Aorta (tissue), 5 donors: ENCODE measurements at places on chromosomes 12 and 14. TPM values are rescaled to one million over a fixed set of nuclear protein-coding genes. Genes with fewer than 3 reads are reported as not detected.

- H3K4me3 ChIP-seq = no peak overlapping the region
- no peaks in the 10 kb centered on the region for H3K27me3 ChIP-seq
- no peaks in the 10 kb centered on the region for H3K36me3 ChIP-seq
- no peak overlapping the region for H3K27ac ChIP-seq
Measured at GRCh38 chr12:89194683-89195082, 157.6 kb downstream of the DUSP6 start.

- no peak overlapping the region for H3K27ac ChIP-seq
- DNase-seq = no peak
- no peaks in the 10 kb centered on the region for H3K36me3 ChIP-seq
Measured at GRCh38 chr12:124098887-124099286, 125.9 kb downstream of the ZNF664 start.

FOXA1 gene
- total RNA-seq = not detected

JDP2 gene
- total RNA-seq = 50.2 TPM

- H3K4me1 ChIP-seq = peaks cover 4% of the 10 kb centered on the region
- no peak overlapping the region for H3K27ac ChIP-seq
- DNase-seq = peak; percentile 12
- no peak overlapping the region for H3K4me3 ChIP-seq
Measured at GRCh38 chr14:74645244-74645643, 33.2 kb upstream of the LTBP2 start.

NANOG gene
- 0.32 TPM for total RNA-seq

TRMT61A gene
- 11.8 TPM for total RNA-seq

GRCh38 chr12:62971769-62972525 is 37.0 kb upstream of the PPM1H start:
- DNase-seq = no peak
- no peaks in the 10 kb centered on the region for H3K4me1 ChIP-seq
- no peak overlapping the region for H3K4me3 ChIP-seq
- H3K36me3 ChIP-seq = no peaks in the 10 kb centered on the region
- no peak overlapping the region for H3K27ac ChIP-seq

GRCh38 chr14:74924061-74924460 is 1.0 kb upstream of the RPS6KL1 start:
- DNase-seq = peak; percentile 21
- no peak overlapping the region for H3K4me3 ChIP-seq
- no peaks in the 10 kb centered on the region for H3K36me3 ChIP-seq
- no peaks in the 10 kb centered on the region for H3K4me1 ChIP-seq

MIP gene
- total RNA-seq = not detected

GRCh38 chr12:41684997-41685396 is 459.7 kb downstream of the GXYLT1 start:
- no peaks in the 10 kb centered on the region for H3K4me1 ChIP-seq
- DNase-seq = no peak
- H3K36me3 ChIP-seq = no peaks in the 10 kb centered on the region
- no peaks in the 10 kb centered on the region for H3K27me3 ChIP-seq
- no peak overlapping the region for H3K27ac ChIP-seq

SERPINA9 gene
- total RNA-seq = not detected

ACSM4 gene
- total RNA-seq = not detected

CCDC38 gene
- total RNA-seq = not detected

DNA sequence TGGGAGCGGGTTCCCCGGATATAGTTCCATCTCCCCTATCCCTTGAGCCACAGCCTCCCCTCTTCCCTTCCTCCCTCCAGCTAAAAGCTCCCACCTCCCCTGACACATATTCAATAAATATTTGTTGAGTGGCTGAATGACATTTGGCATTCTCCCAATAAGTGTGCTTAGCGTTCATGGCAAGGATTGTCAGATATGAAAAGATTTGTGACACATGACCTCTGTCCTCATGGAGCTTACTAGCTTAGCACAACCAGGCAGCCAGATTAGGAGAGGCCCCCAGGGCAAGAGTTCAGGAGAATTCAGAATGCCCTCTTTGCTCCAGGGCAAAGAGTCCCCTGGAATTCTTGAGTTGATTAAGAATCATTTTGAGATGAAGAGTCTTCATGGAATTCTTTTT is 22.5 kb upstream of the SLC6A12 start:
- H3K27ac ChIP-seq = no peak overlapping the region
- no peak for DNase-seq

GPRC5D gene
- total RNA-seq = 0.39 TPM

LDHB gene
- total RNA-seq = 260 TPM

CIROP gene
- not detected for total RNA-seq

DNA sequence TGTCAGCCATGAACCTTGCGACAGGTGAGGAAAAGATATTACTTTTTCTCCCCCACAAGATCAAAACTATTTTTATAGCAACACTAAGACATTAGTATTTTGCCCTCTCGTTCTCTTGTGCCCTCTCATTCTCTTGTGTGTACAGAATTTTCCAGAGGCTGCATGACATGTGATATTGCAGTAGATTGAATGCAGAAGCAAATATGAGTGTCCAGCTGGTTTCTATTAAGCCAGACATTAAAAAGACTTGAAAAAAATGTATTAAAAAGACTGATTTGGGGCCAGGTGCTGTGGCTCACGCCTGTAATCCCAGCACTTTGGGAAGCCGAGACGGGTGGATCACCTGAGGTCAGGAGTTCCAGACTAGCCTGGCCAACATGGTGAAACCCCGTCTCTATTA is 63.7 kb upstream of the ZFP36L1 start:
- no peaks in the 10 kb centered on the region for H3K4me1 ChIP-seq
- no peak for DNase-seq
- no peak overlapping the region for H3K4me3 ChIP-seq
- no peak overlapping the region for H3K27ac ChIP-seq

MTHFD1 gene
- total RNA-seq = 39.4 TPM

DNA sequence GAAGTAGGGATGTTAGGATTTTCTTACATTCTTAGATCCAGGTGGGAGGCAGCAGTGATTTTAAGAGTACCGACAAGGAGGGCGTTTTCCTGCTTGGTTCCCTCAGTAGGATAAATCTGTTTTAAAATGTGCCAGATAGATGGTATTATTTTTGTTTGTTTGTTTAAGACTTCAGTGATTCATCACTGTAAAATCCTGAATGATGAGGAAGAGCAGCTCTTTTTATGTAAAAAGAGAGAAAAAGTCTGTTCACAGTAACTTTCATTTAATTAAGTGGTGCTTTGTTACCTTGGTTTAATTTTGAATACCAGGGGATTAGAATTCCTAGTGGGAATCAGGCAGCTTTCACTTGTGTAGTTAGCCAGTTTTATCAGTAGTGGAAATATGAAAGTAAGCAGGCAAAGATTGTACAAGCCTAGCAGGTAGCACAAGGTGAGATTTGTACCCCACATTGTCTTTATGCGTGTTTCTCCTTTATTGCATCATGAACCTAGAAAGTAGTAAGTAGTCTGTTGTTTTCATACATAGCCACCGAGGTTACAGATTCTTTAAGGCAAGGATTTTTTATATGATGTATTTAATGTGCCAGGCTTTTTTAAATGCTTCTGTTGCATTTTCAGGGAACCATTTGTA is 349.6 kb downstream of the CCDC91 start:
- no peaks in the 10 kb centered on the region for H3K27me3 ChIP-seq
- DNase-seq = no peak
- no peak overlapping the region for H3K4me3 ChIP-seq
- H3K4me1 ChIP-seq = no peaks in the 10 kb centered on the region
- H3K27ac ChIP-seq = no peak overlapping the region

- no peaks in the 10 kb centered on the region for H3K27me3 ChIP-seq
- no peak for DNase-seq
- peaks cover 11% of the 10 kb centered on the region for H3K36me3 ChIP-seq
- H3K4me1 ChIP-seq = no peaks in the 10 kb centered on the region
- H3K27ac ChIP-seq = no peak overlapping the region
Measured at GRCh38 chr12:103785243-103786031, 55.6 kb downstream of the NT5DC3 start.

PDE3A gene
- 99.3 TPM for total RNA-seq

CLEC1B gene
- not detected for total RNA-seq

MYH6 gene
- total RNA-seq = not detected

MGP gene
- 7,115 TPM for total RNA-seq

SYCP3 gene
- 0.48 TPM for total RNA-seq

DNA sequence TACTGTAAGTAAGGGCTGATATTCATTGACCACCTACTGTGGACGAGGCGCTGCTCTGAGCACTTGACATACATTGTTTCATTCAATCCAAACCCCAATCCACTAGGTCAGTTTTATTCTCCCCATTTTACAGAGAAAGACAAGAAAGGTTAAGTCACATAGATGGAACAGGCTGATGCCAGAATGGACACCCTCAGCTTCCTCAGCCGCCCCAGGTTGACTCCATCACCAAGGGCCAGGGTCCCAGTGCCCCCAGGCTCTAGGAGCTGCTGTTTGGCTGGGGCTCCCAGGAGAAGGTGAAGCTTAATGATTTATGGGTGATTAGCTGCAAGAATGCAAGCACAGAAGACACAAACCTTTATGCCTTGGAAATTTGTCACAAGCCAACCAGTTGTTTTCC is 671 bp upstream of the AQP2 start:
- H3K4me3 ChIP-seq = no peak overlapping the region
- H3K27ac ChIP-seq = no peak overlapping the region
- no peak for DNase-seq
- H3K36me3 ChIP-seq = no peaks in the 10 kb centered on the region
- no peaks in the 10 kb centered on the region for H3K27me3 ChIP-seq

GRCh38 chr12:6827437-6827911 is 733 bp upstream of the P3H3 start:
- no peak overlapping the region for H3K27ac ChIP-seq
- no peak overlapping the region for H3K4me3 ChIP-seq
- DNase-seq = peak; percentile 90
- no peaks in the 10 kb centered on the region for H3K36me3 ChIP-seq
- H3K27me3 ChIP-seq = no peaks in the 10 kb centered on the region
- no peaks in the 10 kb centered on the region for H3K4me1 ChIP-seq

GMPR2 gene
- 44.6 TPM for total RNA-seq

- no peaks in the 10 kb centered on the region for H3K36me3 ChIP-seq
- H3K4me3 ChIP-seq = no peak overlapping the region
- DNase-seq = no peak
- no peaks in the 10 kb centered on the region for H3K4me1 ChIP-seq
- H3K27ac ChIP-seq = no peak overlapping the region
- H3K27me3 ChIP-seq = no peaks in the 10 kb centered on the region
Measured at GRCh38 chr12:105912882-105913678, 225.7 kb downstream of the NUAK1 start.

- H3K27me3 ChIP-seq = no peaks in the 10 kb centered on the region
- H3K4me1 ChIP-seq = no peaks in the 10 kb centered on the region
- no peak overlapping the region for H3K4me3 ChIP-seq
- H3K36me3 ChIP-seq = no peaks in the 10 kb centered on the region
- no peak overlapping the region for H3K27ac ChIP-seq
Measured at GRCh38 chr14:51929910-51930682, 59.2 kb upstream of the RTRAF start.

- no peaks in the 10 kb centered on the region for H3K4me1 ChIP-seq
- DNase-seq = no peak
- no peaks in the 10 kb centered on the region for H3K27me3 ChIP-seq
- H3K27ac ChIP-seq = no peak overlapping the region
- no peaks in the 10 kb centered on the region for H3K36me3 ChIP-seq
- no peak overlapping the region for H3K4me3 ChIP-seq
Measured at GRCh38 chr12:58224536-58225105, 283.3 kb downstream of the ATP23 start.

BCAT1 gene
- 27.7 TPM for total RNA-seq

GRCh38 chr14:36663404-36664321 is 2.0 kb downstream of the PAX9 start:
- no peak overlapping the region for H3K27ac ChIP-seq
- H3K4me3 ChIP-seq = peak overlapping the region; percentile 6
- H3K27me3 ChIP-seq = no peaks in the 10 kb centered on the region
- H3K4me1 ChIP-seq = no peaks in the 10 kb centered on the region
- no peaks in the 10 kb centered on the region for H3K36me3 ChIP-seq

DNA sequence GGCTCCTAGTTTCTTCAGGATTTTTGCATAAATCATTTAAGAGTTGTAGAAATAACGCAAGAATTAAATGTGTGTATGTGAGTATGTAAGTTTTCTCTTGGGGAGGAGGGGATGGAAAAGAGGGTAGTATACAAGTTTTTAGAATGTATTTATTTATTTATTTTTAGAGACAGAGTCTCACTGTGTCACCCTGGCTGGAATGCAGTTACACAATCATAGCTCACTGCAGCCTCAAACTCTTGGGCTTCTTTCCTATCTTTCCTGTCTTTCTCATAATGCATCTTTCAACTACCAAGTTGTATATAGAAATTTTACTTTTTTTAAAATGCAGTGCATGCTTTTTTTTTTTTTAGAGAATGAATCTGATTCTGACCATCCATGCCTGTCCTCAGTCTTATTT is 269.0 kb upstream of the GARIN2 start:
- H3K27me3 ChIP-seq = no peaks in the 10 kb centered on the region
- H3K4me3 ChIP-seq = no peak overlapping the region
- H3K27ac ChIP-seq = no peak overlapping the region
- no peaks in the 10 kb centered on the region for H3K4me1 ChIP-seq

DNA sequence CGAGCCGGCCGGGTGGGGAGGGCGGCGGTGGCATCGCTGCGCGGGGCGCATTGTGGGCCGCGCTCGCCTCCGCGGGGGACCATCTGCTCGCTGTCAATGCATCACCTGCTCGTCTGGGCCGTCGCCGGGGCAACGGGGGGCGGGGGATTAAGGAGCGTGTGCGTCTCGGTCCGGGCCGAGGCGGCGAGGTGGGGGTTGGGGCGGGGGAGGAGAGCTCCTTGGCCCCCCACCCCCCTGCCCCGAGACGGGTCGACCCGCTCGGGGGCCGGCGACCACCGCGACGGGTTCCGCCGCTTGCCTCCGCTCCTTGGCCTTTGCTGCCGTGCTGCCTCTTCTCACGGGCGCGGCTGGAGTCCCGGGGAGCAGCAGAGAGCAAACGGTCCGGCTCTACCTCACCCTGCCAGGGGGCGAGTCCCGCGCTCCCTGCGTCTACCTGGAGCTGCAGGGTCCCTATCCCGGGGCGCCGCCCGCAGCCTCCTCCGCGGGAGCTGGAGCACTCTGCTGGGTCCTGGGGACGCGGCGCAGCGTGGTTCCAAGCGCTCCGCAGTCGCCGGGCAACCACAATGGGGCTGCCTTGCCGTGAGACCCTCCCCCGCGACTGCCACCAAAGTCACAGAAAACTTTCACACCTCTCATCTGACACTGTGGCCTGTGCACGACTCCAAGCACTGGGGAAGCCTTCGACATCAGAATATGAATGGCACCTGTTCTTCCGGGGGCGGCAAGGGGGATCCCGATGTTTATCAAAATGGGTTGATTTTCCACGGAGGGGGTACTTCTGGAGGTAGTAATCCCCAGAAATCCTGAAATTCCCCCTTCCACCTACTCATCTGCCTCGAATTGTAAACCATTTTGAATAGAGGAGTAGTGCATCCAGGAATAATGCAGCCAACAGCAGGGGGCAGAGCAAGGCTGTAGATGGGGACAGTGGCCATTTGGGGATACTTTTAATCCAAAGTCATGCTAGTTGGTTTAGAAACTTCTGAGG is at the start of gene C12orf42:
Gene C12orf42 (minus strand): TSS at position 500 of the 988 bp plus-strand sequence. CDS start 17,542 bp downstream, outside the sequence.
- H3K27ac ChIP-seq = no peak within 1 kb of the TSS
- no peaks in the 10 kb centered on the region for H3K36me3 ChIP-seq
- H3K4me3 ChIP-seq = peak within 1 kb of the TSS; percentile 40
- peak; percentile 52 for DNase-seq
- no peaks in the 10 kb centered on the region for H3K4me1 ChIP-seq
- H3K27me3 ChIP-seq = peaks cover 1% of the 10 kb centered on the region
